ENCODE measurements at places on chromosomes 11 and 22. TPM values are rescaled to one million over a fixed set of nuclear protein-coding genes. Genes with fewer than 3 reads are reported as not detected.

APOBEC3G gene
- 118 TPM for total RNA-seq

C11orf86 gene
- total RNA-seq: not detected

YDJC gene
- 45.3 TPM for total RNA-seq

DNA sequence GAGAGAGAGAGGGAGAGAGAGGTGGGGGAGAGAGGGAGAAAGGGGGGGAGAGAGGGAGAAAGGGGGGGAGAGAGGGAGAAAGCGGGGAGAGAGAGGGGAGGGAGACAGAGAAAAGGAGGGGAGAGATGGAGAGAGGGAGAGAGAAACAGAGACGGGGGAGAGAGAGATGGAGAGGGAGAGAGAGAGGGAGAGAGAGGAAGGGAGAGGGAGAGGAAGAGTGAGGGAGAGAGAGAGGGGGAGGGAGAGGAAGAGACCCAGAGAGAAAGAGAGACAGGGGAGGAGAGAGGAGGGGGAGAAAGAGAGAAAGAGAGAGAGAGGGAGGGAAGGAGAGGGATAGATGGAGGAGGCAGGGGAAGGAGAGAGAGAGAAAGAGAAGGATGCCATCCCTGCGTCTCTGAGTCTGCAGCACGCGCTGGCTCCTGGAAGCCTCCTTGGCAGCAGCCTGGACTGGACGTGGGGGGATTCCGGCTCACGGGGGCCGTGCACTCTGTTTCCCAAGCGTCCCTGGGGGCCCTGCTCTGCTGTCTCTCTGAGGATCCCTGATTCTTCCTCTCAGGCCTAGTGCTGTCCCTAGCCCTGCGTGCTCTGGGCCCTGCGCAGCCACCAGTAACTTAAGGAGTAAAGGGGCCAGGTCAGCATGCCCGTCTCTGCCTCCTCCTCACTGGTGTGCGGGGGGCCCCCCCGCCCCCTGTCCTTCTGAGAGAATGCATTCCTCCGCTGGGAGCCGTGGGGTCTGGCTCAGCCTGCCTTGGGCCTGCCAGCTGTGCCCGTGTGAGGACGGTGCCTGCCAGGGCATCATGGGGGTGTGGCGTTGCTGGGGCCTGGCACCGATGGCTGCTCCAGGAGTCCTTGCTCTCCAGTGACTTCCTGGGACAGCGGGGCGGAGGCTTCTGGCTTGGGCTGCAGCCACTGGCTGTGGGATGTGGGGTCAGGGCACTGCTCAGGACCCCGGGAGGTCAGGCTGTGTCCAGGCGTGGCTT is 429.5 kb downstream of the TBC1D22A start:
- no peaks in the 10 kb centered on the region for H3K36me3 ChIP-seq
- H3K27ac ChIP-seq: no peak overlapping the region
- no peaks in the 10 kb centered on the region for H3K27me3 ChIP-seq
- no peaks in the 10 kb centered on the region for H3K4me1 ChIP-seq

GRCh38 chr22:37121887-37122591 is 12.5 kb upstream of the TMPRSS6 start:
- peaks cover 64% of the 10 kb centered on the region for H3K4me1 ChIP-seq
- DNase-seq: peak; percentile 82
- peaks cover 29% of the 10 kb centered on the region for H3K36me3 ChIP-seq
- no peaks in the 10 kb centered on the region for H3K27me3 ChIP-seq
- H3K27ac ChIP-seq: peak overlapping the region; percentile 98
- H3K4me3 ChIP-seq: peak overlapping the region; percentile 85

DNA sequence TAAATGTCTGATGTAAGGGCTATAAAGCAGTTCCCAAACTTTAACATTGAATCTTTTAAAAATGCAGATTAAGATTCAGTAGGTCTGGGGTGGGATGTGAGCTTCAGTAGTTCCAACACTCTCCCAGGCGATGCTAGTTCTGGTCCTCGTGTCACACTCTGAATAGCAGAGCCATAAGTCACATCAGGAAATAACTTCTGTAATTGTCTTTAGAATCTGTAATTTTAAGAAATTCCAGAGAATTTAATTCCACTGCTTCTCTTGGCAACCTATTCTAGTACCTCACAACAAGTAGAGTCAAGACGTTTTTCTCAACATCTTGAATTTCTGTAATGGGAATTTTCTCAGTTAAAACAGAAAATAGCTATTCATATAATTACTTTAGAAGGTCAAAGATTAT is 223.1 kb downstream of the TMEM135 start:
- H3K4me1 ChIP-seq: peaks cover 4% of the 10 kb centered on the region
- H3K4me3 ChIP-seq: no peak overlapping the region
- no peak overlapping the region for H3K27ac ChIP-seq
- no peaks in the 10 kb centered on the region for H3K27me3 ChIP-seq

DNA sequence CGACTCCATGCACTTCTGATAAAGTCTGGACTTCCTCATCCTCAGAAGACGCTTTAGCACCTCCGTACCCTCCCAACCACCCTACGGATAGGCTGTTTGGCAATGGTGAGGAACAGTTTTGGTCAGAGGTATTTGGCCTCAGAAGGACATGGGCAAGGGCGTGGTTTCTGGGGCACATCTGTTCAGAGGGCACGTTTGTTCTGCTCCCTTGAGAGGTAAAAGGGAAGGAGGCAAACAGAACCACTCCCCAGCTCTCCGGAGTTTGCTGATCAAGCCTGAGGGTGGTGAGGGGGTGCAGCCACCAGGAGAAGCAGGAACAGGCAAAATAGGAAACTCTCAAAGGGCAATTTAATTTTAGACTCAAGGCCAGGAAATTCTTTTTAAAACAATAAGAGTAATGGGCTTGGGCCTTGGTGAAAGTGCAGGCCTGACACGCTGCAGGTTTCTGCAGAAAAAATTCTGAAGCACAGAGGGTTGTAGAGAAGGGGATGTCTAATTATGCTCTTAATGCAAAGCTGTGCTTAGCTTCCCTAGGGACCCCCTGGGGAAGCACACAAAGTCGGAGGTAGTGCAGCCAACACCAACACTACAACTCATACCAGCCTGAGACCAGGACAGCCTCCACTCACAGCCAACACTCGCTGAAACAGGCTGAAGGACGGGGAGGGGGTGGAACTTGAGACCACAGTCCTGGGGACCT is 23.3 kb downstream of the ETS1 start:
- H3K4me3 ChIP-seq: no peak overlapping the region
- H3K27ac ChIP-seq: no peak overlapping the region
- DNase-seq: no peak
- peaks cover 2% of the 10 kb centered on the region for H3K27me3 ChIP-seq

DNA sequence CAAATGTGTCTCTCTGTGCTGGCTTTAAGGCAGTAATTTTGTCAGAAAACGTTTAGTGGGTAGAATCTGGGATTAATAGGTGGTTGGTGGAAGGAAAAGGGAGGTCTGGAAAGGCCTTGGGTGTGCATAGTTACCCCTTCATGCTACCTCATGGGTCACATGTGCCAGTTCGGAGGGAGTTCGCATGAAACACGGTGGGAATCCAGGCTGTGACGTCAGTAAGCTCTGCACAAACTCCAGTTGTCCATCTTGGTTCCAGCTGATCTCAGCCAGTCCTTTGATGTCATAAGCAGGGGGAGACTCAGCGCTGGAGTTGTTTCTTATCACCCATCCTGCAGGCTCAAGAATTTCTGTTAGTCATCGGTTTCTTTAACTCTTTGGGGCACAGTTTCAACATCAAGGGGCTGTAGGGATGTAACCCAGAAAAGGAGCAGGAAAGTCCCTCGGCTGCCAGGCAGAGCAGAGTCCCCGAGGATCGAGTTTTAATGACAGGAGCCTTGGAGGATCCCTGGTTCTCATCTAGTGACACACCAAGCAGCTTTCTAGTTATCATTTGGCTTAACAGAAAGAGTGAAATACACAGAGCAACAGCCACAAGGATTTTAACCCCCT is 28.9 kb downstream of the MOV10L1 start:
- H3K4me3 ChIP-seq: no peak overlapping the region
- H3K4me1 ChIP-seq: no peaks in the 10 kb centered on the region
- H3K36me3 ChIP-seq: no peaks in the 10 kb centered on the region

GRCh38 chr11:36512016-36512415 is 1.9 kb upstream of the TRAF6 start:
- H3K36me3 ChIP-seq: no peaks in the 10 kb centered on the region
- H3K27me3 ChIP-seq: peaks cover 10% of the 10 kb centered on the region
- peaks cover 16% of the 10 kb centered on the region for H3K4me1 ChIP-seq

DNA sequence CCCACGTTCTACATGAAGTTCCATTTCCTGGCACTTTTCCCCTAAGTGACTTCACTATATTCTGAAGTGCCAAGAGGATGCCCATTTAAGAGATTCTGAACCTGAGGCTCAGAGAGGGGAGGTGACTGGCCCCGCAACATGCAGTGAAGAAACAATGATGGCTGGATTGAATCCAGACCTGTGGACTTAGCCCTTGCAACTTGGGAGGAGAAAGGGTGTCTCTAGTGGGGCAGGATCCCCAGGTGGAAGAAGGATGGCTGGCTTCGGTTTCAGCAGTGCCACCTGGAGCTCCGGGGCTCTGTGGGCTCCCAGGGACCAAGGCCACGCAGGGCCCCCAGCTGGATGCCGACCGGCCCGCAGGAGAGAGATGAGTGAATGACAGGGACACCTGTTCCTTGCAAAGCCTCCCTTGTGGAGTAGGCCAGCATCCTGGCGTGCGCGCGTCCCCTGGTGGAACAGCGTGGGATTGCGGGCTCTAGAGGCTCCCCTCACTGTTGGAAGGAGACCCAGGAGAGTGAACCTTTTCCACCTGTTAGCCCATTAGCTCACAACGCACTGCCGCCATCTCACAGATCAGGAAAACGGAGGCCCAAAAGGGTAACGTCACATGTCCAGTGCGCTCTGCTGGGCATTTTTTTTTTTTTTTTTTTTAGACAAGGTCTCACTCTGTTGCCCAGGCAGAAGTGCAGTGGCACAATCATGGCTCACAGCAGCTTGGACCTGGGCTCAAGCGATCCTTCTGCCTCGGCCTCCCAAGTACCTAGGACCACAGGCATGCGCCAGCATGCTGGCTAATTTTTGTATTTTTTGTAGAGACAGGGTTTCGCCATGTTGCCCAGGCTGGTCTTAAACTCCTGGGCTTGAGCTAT is 104.7 kb downstream of the KIAA1671 start:
- H3K4me1 ChIP-seq: peaks cover 32% of the 10 kb centered on the region
- no peak overlapping the region for H3K4me3 ChIP-seq
- H3K27ac ChIP-seq: no peak overlapping the region
- H3K36me3 ChIP-seq: no peaks in the 10 kb centered on the region
- no peaks in the 10 kb centered on the region for H3K27me3 ChIP-seq
- DNase-seq: peak; percentile 88

- peaks cover 64% of the 10 kb centered on the region for H3K27me3 ChIP-seq
- H3K27ac ChIP-seq: peak within 1 kb of the TSS; percentile 54
- H3K4me3 ChIP-seq: peak within 1 kb of the TSS; percentile 63
- no peaks in the 10 kb centered on the region for H3K36me3 ChIP-seq
- peaks cover 3% of the 10 kb centered on the region for H3K4me1 ChIP-seq
Measured at GRCh38 chr11:45665206-45665932, at the start of gene CHST1. CHST1 (minus strand) TSS chr11:45665622; CDS start chr11:45650923, 14,699 bp downstream.

Data from activated naive CD8-positive, alpha-beta T cell treated with anti-CD3 and anti-CD28 coated beads, Interleukin-2, amount 10 ng/mL, durations not matched to agents 7 days and 5 days (primary cell).